ENCODE measurements at places on chromosomes 16 and 17.

DNA sequence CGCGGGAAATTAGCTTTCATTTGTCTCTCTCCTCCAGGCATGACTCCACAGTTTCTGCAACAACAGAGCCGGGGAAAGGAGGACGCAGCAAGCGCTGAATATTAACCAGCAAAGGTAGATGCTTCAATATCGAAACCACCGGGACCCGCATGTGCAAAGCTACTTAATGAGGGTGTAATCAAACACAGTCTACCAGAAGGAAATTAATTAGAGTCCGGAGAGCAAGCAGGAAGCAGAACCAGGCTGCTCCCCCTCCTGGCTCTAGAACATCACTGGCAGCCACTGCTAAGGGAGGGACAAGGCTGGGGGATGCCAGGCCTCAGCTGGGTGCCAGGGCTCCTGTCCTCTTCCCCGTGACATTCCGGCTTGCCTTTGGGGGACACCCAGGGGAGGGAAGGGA, 21.7 kb downstream of the LRRC75A start:
- DNase-seq: no peak

- no peak for DNase-seq
These were observed 1082.8 kb upstream of the RBFOX1 start for GRCh38 chr16:6249863-6250262.

GRCh38 chr17:4679658-4680057, 24.3 kb downstream of the PELP1 start:
- peak; percentile 27 for DNase-seq

GRCh38 chr16:86103320-86103719, 204.4 kb downstream of the IRF8 start:
- no peak for DNase-seq

GRCh38 chr16:86095906-86096485, 197.0 kb downstream of the IRF8 start:
- DNase-seq: no peak

- no peak for DNase-seq
These were observed 5.6 kb downstream of the DUXB start for GRCh38 chr16:75695708-75696107.

DNA sequence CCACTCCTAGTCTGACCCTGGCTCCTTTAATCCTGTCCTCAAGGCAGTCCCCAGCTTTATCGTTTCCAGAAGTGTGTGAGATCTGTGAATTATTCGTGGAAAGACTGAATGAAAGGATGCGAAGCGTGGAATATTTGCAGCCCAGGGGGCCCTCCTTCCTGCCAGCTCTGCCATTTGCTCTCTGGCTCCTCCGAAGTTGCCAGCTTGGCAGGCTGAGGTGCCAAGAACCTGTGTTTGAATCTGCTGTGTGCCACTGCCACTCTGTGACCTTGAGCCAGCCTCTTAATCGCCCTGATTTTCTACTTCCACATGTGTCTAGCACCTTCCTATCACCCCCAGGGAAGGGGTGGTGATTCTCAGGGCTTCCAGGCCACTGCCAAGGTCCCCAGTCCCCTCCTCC, 10.8 kb downstream of the TBKBP1 start:
- DNase-seq: no peak

DNA sequence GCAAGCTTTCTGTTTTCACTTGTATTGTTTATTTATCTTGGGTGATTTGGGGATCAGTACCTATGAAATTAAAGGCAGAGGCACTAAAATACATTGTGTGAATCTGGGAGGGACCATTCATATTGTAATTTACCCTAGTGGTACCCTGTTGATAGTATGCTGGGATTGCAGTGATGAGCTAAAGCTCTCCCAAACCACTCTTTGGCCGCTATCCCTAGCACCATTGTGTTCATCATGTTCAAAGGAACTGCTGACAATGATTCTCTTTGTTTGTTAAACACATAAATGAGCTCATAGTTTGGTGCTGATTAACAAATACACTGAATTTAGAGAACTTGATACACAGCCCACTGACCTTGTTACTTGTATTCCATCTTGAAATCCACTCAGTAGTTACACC, 1469.8 kb downstream of the CDH11 start:
- no peak for DNase-seq

- DNase-seq: no peak
These were observed 8.5 kb upstream of the CCL1 start for GRCh38 chr17:34371405-34372100.

DNA sequence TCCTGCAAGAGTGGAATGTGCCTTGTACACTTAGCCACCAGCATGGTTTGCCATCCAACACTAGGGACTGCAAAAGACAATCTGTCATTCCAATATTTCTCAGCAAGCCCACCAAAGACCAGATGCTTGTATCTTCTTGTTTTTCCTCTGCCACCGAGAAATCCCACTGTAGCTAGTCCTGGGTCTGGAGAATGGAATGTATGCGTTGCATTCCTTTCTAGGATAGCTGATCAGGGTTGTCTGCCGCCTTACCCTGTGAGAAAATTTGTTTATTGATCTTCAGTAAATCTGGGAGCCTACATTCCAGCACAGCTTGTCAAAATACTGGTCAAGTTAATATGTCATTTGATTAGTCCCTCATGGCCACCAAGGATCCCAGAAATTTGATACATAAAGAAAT, 28.1 kb upstream of the ADAMTS18 start:
- no peak for DNase-seq

DNA sequence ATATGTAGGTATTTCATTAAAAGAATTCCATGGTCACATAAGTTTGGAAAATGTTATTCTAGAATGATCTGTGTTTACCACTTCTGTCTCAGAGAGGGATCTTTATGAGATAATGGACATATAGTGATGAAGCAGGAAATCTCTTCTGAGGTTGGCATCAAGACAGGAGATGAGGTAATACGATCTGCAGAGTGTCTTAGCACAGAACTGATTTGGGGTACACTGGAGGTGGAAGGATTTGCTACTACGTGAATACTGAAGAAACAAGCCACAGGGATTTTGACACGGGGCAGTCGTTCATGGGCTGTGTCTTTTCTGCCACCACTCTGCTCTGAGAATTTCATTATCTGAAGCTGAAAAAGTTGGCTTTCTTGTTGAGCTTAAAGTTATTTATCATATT, 5.5 kb downstream of the CBFB start:
- DNase-seq: no peak

GRCh38 chr16:66473654-66474519, 46.8 kb downstream of the BEAN1 start:
- no peak for DNase-seq

- no peak for DNase-seq
These were observed 623 bp downstream of the MBTPS1 start for GRCh38 chr16:84115919-84116719.

GRCh38 chr17:10171122-10171571, 27.3 kb downstream of the GAS7 start:
- DNase-seq: no peak

DNA sequence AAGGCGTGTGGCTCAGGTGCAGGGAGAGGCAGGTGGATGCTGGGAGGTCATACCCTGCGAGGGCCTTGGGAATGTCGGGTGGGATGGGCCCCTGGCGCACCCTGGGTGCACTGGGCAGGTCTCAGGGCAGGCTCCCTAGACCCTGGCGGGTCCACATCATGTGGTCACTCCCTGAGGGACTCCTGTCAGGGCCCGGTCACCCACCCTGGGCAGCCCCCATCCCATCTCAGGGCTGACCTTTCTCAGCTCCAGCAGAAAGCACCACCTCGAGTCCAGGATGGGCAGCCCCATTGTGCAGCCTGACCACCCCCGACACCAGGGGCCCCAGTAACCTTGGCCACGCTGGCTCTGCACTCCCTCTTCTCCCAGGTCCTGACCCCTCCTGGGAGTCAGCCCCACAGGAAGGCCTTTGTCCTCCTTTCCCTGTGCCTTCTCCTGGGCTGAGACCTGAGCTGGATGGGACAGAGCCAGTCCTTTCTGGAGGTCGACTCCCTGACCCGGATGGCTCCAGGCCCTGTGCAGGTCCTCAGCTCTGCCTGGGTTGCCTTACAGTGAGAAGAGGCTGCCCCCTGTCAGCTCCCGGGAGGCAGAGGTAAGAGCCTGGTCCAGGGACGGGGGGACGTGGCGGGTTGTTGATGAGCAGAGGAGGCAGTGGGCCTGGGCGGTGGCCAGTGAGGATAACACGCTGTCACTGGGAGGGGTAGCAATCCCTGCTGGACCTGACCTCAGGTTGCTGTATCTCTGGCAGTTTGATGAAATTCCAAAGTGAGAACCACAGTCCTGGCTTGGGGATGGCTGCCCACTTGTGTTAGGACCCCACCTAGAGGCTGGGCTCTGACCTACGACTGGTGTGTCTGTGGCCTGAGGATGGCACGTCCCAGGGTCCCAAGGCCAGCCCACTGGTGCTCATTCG, 77.9 kb downstream of the GOSR1 start:
- no peak for DNase-seq

DNA sequence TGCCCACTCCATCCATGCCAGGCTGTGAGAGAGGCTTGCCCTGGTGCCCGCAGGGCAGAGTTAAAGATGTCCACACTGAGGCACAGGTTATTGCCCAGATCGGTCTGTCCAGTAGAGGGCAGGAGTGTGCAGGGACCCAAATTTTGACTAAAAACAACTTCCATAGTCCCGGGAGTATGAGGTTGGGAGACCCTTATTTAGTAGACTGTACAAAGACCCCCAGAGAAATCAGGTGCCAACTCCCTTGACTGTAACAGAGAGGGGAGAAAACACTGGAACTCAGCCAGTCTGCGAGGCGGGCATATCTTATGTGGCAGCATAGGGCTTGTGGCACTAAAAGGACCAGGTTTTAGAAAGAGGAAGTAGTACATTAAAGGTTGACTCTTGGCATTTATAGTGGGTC, 43.4 kb downstream of the HNF1B start:
- no peak for DNase-seq

GRCh38 chr17:56822725-56823124, 11.0 kb downstream of the C17orf67 start:
- DNase-seq: no peak

- DNase-seq: no peak
These were observed 990 bp downstream of the DOK4 start for GRCh38 chr16:57485091-57485915.

DNA sequence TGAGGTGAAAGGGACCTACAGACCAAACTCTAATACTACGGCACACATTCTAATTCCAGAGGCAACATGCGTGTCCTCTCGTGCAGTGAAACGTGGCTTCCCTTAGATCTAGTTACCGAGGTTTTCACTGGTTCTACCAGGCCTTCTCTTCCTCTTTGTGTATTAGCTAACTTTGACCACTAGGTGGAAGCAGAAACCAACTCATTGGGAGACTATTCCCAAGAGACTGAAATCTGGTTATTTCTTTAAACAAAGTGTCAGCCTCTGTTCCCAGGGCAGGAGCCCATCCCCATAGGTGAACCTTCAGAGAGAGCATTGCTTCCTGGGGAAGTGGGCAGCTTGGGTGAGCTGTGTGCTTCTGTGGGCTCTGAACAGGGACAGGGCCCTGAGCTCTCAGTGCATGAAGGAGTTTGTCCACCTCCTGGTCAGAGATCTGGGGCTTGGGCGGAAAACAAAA, 19.7 kb upstream of the RCVRN start:
- DNase-seq: peak; percentile 2

GRCh38 chr16:29790949-29791844, 646 bp downstream of the KIF22 start:
- no peak for DNase-seq

GRCh38 chr17:44655983-44656710, at the start of gene MEIOC:
MEIOC (plus strand) TSS chr17:44656468; CDS start chr17:44656614, 146 bp downstream.
- DNase-seq: no peak

GRCh38 chr17:28729950-28730330, 1.4 kb downstream of the NEK8 start:
- DNase-seq: no peak

DNA sequence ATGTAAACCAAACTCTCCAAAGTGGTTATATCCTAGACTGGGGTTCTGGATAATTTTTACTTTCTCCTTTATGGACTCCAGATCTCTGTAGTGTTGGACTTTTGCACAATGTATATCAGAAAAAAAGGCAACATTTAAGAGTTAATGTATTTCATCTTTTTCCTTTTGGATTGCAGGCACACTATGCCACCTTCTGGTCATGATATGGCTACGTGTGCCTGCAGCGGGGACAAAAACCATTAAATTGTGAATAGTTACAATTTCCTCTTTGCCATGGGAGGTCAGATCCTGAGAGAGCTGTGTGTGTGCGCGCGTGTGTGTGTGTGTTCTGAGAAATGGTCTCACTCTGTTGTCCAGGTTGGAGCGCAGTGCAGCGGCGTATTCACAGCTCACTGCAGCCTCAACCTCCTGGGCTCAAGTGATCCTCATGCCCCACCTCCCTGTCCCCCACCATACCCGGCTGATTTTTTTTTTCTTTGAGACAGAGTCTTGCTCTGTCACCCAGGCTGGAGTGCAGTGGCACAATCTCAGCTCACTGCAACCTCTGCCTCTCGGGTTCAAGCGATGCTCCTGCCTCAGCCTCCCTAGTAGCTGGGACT, 4.3 kb upstream of the SGF29 start:
- no peak for DNase-seq

- DNase-seq: no peak
These were observed 5.5 kb downstream of the PCGF2 start for GRCh38 chr17:38742411-38743308.

DNA sequence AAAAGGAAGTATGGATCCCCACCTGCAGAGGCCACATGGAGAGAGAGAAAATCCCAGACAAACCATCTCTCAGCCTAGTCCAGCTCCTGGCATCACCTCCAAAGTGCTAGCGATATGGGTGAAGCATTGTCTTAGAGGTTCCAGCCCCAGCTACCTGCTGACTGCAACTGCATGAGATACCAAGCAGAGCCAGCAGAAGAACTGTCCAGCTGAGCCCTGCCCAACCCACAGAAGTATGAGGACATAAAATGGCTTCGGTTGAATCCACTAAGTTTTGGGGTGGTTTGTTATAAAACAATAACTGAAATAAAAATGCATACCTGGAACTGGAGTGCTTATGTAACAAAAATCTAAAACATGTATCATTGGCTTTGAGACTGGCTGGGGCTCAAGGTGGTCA, 20.4 kb upstream of the SLFN5 start:
- DNase-seq: no peak

- DNase-seq: no peak
These were observed 149.1 kb downstream of the VPS53 start for GRCh38 chr17:565521-565920.

DNA sequence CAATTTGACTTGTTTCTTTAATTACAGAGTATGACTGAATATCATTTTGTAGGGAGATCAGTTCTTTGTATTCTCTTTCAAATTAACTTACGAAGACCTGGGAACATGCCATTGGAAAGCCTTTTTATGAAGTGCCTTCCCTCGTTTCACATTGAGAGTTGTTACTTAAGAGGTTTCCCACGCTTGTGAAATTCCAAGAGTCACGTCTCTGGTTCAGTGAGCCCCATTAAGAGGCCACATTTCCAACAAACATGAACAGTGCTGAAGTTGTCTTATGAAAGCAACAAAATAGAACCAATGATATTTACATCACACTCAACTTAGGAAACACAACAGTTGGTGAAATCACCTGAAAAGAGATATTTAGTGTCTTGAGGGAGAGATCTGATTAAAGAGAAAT, 334.1 kb downstream of the TOX3 start:
- no peak for DNase-seq

DNA sequence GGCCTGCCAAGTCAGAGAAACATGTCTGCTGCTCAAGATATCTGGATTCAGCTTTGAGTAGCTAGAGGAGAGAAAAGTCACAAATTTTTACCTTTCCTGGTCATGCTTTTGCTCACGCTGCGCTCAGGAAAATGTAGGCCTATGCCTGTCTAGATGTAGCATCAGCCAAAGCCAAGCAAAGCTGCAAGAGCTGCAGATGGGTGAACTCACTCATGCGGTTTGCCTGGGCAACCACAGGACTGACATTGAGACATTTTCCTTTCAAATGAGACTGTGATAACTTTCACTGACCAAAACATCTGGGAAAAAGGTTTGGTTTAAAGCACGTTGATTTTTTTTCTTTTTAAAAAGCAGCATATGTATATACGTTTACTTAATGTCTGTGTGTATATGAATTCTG, 34.0 kb upstream of the NAGLU start:
- no peak for DNase-seq
